ENCODE measurements at places on chromosomes 6 and 20. TPM values are rescaled to one million over a fixed set of nuclear protein-coding genes. Genes with fewer than 3 reads are reported as not detected.

DNA sequence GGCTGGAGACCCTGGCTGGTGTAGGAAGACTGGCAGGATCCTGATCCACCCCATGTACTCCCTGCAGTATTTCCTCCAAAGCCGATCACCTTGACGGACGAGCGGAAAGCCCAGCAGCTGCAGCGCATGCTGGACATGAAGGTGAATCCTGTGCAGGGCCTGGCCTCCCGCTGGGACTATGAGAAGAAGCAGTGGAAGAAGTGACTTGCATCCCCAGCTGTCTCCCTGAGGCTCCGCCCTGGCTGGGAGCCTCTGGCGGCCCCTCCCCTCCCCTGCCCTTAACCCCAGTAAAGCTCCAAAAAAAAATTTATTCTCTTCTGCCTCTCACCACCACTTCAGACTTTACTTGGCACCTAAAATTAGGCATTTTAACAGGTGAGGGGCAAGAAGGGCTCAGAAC, 7.0 kb downstream of the COX4I2 start:
- H3K4me1 ChIP-seq: peaks cover 11% of the 10 kb centered on the region
- no peak overlapping the region for H3K27ac ChIP-seq
- H3K27me3 ChIP-seq: no peaks in the 10 kb centered on the region
- H3K4me3 ChIP-seq: no peak overlapping the region
- H3K36me3 ChIP-seq: no peaks in the 10 kb centered on the region
- no peak for DNase-seq

- no peaks in the 10 kb centered on the region for H3K27me3 ChIP-seq
- DNase-seq: peak; percentile 49
- H3K36me3 ChIP-seq: no peaks in the 10 kb centered on the region
- peak overlapping the region; percentile 98 for H3K27ac ChIP-seq
- no peak overlapping the region for H3K4me3 ChIP-seq
Measured at GRCh38 chr6:159062564-159062945, 17.8 kb upstream of the TAGAP start.

DNA sequence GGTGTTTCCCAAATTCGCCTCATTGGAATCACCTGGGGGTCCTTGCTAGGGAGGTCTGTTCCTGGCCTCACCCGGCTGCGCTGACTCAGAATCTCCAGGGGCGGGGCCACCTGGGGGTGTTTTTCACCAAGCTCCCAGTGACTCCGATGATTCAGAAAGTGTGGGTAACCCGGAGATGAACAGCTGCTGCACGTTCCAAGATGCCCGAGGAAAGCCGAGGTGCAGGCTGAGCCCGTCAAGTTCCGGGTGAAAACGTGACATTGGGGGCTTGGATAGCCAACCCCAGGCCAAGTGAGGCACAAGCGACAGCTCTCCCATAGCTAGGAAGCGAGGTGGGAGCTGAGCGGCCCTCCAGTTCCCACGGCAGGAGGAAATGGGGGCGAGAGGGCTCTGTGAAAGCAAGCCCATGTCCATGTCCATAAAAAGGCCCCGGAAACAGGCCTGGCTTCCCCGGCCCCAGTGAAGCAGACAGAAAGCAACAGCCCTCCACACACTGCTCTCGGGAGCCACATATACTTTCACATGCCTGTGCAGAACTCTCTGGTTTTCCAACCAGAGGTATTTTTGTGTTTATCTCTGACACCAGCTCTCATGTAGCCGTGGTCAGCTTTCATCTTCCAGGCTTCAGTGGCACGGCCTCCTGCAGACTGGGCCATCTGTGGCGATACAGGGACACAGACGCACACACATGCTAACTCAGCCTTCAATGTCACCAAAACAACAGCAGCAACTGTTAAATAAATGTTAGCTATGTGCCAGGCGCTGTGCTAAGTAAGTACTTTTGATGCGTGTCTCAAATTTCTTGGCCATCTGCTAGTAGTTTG, 90.7 kb upstream of the CCDC28A start:
- H3K4me3 ChIP-seq: no peak overlapping the region
- H3K36me3 ChIP-seq: no peaks in the 10 kb centered on the region
- no peaks in the 10 kb centered on the region for H3K27me3 ChIP-seq

DNA sequence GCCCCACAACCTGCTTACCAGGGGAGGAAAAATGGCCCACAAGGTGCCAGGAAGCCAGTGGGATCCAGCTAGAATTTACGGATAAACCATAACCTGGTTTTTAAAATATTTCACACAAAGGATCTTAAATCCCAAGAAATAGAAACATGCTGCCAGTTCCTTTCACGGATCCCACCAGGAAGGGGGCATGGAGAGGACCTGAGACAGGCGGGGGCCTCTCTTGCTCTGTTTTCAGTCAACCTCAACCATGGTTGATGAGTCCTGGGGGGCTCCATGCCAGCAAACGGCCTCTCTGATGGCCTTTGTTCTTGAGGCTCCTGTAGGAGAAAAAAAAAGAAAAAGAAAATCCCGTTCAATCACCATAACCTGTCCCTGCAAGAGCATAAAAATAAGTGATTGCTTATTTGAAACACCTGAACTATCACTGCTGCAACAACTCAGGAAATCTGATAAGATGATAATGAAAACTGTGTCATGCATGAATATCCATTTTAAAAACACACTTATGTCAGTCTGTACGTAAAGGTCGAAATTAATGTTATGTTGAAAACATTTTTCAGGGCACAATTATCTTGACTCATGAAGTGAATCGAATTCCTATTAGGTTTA, 125.8 kb upstream of the CST7 start:
- H3K4me3 ChIP-seq: no peak overlapping the region
- H3K27ac ChIP-seq: no peak overlapping the region
- H3K27me3 ChIP-seq: no peaks in the 10 kb centered on the region

DNA sequence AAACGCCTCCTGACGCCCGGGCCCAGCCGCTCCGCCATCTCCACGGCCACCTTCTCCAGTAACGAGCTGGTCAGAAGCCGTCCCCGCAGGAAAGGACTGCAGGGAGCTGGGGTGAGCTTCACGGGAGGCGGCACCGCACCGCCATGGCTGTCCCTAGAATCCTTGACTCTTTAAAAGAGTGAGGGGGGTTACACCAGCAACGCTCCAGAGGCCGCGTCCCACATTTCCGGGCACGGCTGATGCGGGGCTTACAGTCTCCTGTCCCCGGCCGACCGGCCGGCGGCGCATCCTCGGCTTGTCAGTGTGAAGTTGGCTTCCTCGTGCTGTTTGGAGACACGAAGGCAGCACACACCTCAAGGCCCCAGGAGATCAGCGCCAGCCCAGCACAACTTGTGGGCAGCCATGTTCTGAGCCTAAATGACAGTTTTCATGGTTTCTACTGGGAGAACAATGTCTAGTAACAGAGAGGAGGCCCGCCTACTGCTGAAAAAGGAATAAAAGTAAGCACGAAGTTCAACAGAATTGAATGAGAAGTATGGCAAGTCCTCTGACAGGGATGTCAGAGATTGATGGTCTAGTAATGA, 30.4 kb downstream of the SLC2A4RG start:
- no peaks in the 10 kb centered on the region for H3K4me1 ChIP-seq
- no peaks in the 10 kb centered on the region for H3K36me3 ChIP-seq
- no peak overlapping the region for H3K27ac ChIP-seq
- no peak overlapping the region for H3K4me3 ChIP-seq
- no peak for DNase-seq
- H3K27me3 ChIP-seq: no peaks in the 10 kb centered on the region

- no peaks in the 10 kb centered on the region for H3K27me3 ChIP-seq
- no peak for DNase-seq
- no peaks in the 10 kb centered on the region for H3K4me1 ChIP-seq
- no peak overlapping the region for H3K27ac ChIP-seq
- H3K36me3 ChIP-seq: no peaks in the 10 kb centered on the region
- no peak overlapping the region for H3K4me3 ChIP-seq
Measured at GRCh38 chr6:145600299-145600698, 135.0 kb downstream of the EPM2A start.

Gene FAXC
- total RNA-seq: not detected

Gene SLC22A16
- total RNA-seq: not detected

DNA sequence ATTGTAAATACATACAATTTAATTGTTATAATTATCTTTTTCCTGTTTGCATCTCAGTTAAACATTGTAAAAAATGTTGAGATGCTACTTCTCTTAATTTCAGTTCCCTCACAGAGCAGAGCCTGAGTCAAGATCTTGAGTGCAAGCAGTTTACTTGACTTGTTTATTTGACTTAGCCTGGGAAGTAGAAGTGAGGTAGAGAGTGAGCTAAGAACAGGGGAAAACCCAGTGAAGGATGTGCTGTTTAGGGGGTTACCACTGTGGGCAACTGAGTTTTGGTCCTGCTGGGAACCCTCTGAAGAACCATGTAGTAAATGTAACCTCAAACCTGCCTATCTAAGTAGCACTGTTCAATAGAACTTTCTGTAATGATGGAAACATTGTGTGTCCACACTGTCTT, 495.2 kb upstream of the FLRT3 start:
- H3K4me1 ChIP-seq: no peaks in the 10 kb centered on the region
- no peak overlapping the region for H3K27ac ChIP-seq
- no peak overlapping the region for H3K4me3 ChIP-seq
- no peaks in the 10 kb centered on the region for H3K36me3 ChIP-seq
- no peak for DNase-seq
- H3K27me3 ChIP-seq: no peaks in the 10 kb centered on the region

- no peak overlapping the region for H3K27ac ChIP-seq
- no peaks in the 10 kb centered on the region for H3K27me3 ChIP-seq
- H3K4me3 ChIP-seq: no peak overlapping the region
Measured at GRCh38 chr6:20509212-20509611, 25.0 kb upstream of the CDKAL1 start.

DNA sequence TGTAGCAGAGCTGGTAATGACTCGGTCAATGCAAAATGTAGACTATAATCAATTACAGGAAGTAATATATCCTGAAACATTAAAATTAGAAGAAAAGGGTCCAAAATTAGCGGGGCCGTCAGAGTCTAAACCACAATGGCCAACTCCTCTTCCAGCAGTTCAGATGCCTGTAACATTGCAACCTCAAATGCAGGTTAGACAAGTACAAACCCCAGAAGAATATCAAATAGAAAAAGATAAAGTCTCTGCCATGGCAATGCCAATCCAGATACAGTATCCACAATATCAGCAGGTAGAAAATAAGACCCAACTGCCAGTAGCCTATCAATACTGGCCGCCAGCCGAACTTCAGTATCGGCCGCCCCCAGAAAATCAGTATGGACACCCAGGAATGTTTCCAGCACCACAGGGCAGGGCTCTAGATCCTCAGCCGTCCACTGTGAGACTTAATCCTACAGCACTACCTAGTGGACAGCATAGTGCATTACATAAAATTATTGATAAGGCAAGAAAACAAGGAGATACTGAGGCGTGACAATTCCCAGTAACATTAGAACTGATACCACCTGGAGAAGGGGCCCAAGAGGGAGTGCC, 158.4 kb downstream of the GPX5 start:
- H3K4me1 ChIP-seq: no peaks in the 10 kb centered on the region
- no peaks in the 10 kb centered on the region for H3K36me3 ChIP-seq
- H3K27me3 ChIP-seq: peaks cover 17% of the 10 kb centered on the region
- no peak overlapping the region for H3K4me3 ChIP-seq

GRCh38 chr20:1389703-1390580, 2.9 kb downstream of the FKBP1A start:
- peaks cover 3% of the 10 kb centered on the region for H3K36me3 ChIP-seq
- H3K4me1 ChIP-seq: peaks cover 48% of the 10 kb centered on the region
- H3K4me3 ChIP-seq: no peak overlapping the region
- no peaks in the 10 kb centered on the region for H3K27me3 ChIP-seq

DNA sequence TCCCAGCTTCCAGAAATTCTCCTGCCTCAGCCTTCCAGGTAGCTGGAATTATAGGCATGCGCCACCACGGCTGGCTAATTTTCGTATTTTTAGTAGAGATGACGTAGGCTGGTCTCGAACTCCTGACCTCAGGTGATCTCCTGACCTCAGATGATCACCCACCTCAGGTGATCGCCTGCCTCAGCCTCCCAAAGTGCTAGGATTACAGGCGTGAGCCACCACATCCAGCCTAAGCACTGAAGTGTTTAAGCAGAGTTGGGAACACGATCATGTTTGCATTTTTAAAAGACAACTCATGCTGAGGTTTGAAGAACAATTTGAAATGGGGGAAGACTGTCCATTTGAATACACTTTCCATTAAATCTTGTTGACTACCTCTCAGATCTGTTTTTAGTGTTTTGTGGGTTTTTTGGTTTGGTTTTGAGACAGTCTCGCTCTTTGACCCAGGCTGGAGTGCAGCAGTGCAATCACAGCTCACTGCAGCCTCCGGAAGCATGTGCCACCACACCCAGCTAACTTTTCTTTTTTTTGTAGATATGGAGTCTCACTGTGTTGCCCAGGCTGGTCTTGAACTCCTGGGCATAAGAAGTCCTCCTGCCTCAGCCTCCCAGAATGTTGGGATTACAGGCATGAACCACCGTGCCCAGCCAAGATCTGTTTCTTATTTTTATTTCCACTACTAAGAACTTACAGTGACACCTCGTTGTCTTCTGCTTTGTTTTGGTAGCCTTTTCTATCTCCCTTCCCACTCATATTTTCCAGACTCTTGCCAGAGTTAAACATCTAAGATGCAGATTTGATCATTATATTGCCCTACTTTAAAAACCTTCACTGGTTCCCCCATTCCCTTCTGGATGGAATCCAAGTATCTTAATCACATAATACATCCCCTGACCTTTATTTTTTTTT, 5.5 kb downstream of the CASP8AP2 start:
- peak; percentile 66 for DNase-seq
- H3K36me3 ChIP-seq: peaks cover 2% of the 10 kb centered on the region
- peak overlapping the region; percentile 63 for H3K27ac ChIP-seq
- H3K4me1 ChIP-seq: peaks cover 36% of the 10 kb centered on the region
- H3K4me3 ChIP-seq: no peak overlapping the region
- H3K27me3 ChIP-seq: no peaks in the 10 kb centered on the region

GRCh38 chr6:47302043-47302442, 7.7 kb downstream of the TNFRSF21 start:
- no peaks in the 10 kb centered on the region for H3K36me3 ChIP-seq
- no peaks in the 10 kb centered on the region for H3K27me3 ChIP-seq
- no peaks in the 10 kb centered on the region for H3K4me1 ChIP-seq
- H3K27ac ChIP-seq: no peak overlapping the region
- no peak overlapping the region for H3K4me3 ChIP-seq

GRCh38 chr20:46352370-46352938, 44.2 kb upstream of the CDH22 start:
- peaks cover 22% of the 10 kb centered on the region for H3K36me3 ChIP-seq
- H3K27ac ChIP-seq: no peak overlapping the region
- H3K27me3 ChIP-seq: no peaks in the 10 kb centered on the region

DNA sequence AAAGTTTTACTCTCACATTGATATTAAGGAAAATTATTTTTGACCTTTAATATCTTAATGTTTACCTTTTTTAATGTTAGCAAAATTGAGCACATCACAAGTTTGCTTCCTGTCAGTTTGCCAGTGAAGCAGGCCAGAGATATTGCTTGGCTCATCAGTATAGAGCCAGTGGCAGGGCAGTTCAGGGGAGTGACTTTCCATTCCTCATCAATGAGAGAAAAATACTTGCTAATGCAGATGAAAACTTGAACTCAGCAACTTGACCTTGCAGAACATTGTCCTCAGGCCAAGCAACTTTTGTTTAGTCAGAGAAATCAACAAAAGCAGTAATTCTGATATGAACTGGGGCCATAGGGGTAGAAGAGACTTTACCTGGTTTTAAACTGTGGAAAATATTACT, 6.9 kb downstream of the TAB2 start:
- peaks cover 2% of the 10 kb centered on the region for H3K36me3 ChIP-seq
- H3K27ac ChIP-seq: no peak overlapping the region
- no peak overlapping the region for H3K4me3 ChIP-seq
- peaks cover 7% of the 10 kb centered on the region for H3K4me1 ChIP-seq
- H3K27me3 ChIP-seq: no peaks in the 10 kb centered on the region
- no peak for DNase-seq

GRCh38 chr20:25338112-25339023, 52.3 kb downstream of the ABHD12 start:
- H3K27me3 ChIP-seq: no peaks in the 10 kb centered on the region
- no peak overlapping the region for H3K4me3 ChIP-seq
- H3K36me3 ChIP-seq: no peaks in the 10 kb centered on the region
- H3K4me1 ChIP-seq: peaks cover 6% of the 10 kb centered on the region
